H9 (cell line): ENCODE measurements at places on chromosomes 3 and 15. TPM values are rescaled to one million over a fixed set of nuclear protein-coding genes. Genes with fewer than 3 reads are reported as not detected.

The PARP15 gene
- 0.18 and 0.24 TPM in 2 replicates for total RNA-seq

The TM6SF1 gene
- 0.96 and 0.99 TPM in 2 replicates for total RNA-seq

The ARL13B gene
- total RNA-seq, result 7.9 and 8.2 TPM in 2 replicates

The TERC gene
- total RNA-seq, result 12.9 and 14.1 TPM in 2 replicates

The KBTBD13 gene
- not detected in 2 replicates for total RNA-seq

The EMC7 gene
- 55.6 and 61.5 TPM in 2 replicates for total RNA-seq

The TUSC7 gene
- not detected in 2 replicates for total RNA-seq

The TNNC1 gene
- 5.6 and 7.7 TPM in 2 replicates for total RNA-seq

The CCDC32 gene
- 8.9 and 11.1 TPM in 2 replicates for total RNA-seq

The CASR gene
- total RNA-seq, result 0.02 TPM in 1 of 2 replicates, not detected in the other

The PCNP gene
- 209 and 216 TPM in 2 replicates for total RNA-seq

The CATSPER2 gene
- 1.6 and 4.6 TPM in 2 replicates for total RNA-seq

The TTLL13 gene
- total RNA-seq, result not detected in 2 replicates

The A4GNT gene
- total RNA-seq, result not detected in 2 replicates

The GOLGA8S gene
- total RNA-seq, result 0.07 TPM in 2 replicates

The TEX9 gene
- total RNA-seq, result 8.4 and 8.9 TPM in 2 replicates

The ADIPOQ gene
- not detected in 2 replicates for total RNA-seq

The ZNF774 gene
- total RNA-seq, result 1.0 and 2.5 TPM in 2 replicates
